ENCODE measurements at places on chromosomes 13 and 19.

DNA sequence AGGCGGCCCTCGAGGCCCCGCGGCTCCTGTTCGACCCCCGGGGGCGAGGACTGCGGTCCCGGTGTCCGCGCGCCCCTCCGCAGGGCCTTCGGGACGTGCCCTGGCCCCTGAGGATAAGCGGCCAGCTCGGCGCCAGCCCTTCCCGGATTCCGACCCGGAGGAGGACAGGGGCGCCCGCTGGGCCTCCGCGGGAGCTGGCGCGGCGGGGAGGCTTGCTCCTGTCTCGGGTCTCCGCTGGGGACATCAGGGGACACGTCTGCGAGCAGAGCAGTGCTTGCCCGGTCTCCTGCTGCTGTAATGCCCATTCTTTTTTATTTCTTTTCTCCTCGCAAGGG lies 829 bp downstream of the B3GLCT start:
- DNase-seq = no peak

GRCh38 chr19:45528744-45529419 lies 21.6 kb downstream of the VASP start:
- DNase-seq = no peak

DNA sequence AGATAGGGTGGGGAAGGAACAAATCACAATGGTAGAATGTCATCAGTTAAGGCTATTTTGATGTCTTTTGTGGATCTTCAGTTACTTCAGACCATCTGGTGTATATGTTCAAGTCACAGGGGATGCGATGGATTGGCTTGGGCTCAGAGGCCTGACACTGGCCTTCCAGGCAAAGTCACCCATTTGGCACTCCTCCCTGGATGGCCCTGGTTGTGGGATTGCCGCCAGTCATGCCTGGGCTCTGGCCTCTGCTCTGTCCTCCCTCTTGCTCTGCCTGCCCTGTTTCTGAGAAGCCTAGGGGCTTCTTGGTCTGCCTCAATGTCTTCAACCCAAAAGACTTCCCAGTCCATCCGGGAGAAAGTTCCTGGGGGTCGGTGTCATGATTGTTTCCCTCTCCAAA lies 50.2 kb downstream of the ZNF146 start:
- no peak for DNase-seq

- DNase-seq = no peak
Measured at GRCh38 chr13:61777899-61778298, 362.2 kb upstream of the PCDH20 start.

DNA sequence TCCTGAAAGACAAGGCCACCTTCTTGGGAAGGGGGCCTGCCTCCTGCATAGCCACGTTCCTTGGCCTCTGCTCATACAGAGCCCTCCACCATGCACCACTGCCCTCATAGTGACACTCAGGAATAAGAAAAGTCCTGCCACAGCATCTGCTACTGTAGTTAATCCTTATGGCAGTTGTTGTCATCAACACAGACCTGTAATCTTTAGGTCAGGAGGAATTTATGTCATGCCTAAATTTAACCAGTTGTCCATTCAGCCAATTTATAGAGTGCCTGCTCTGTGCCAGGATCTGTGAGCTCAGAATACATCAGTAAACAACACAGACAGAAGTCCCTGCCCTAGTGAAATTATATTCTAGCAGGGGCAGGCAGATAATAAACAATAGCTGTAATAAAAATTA lies 44.4 kb downstream of the FAM124A start:
- no peak for DNase-seq

GRCh38 chr13:20381401-20381800 lies 144.3 kb downstream of the CRYL1 start:
- no peak for DNase-seq

- DNase-seq = no peak
Measured at GRCh38 chr13:39547108-39547507, 55.9 kb downstream of the LHFPL6 start.

GRCh38 chr19:14023404-14024235 lies 4.3 kb upstream of the RLN3 start:
- no peak for DNase-seq

- no peak for DNase-seq
Measured at GRCh38 chr19:42269478-42270345, 660 bp downstream of the CIC start.

- DNase-seq = no peak
Measured at GRCh38 chr19:49716154-49716553, 25.2 kb downstream of the CPT1C start.

DNA sequence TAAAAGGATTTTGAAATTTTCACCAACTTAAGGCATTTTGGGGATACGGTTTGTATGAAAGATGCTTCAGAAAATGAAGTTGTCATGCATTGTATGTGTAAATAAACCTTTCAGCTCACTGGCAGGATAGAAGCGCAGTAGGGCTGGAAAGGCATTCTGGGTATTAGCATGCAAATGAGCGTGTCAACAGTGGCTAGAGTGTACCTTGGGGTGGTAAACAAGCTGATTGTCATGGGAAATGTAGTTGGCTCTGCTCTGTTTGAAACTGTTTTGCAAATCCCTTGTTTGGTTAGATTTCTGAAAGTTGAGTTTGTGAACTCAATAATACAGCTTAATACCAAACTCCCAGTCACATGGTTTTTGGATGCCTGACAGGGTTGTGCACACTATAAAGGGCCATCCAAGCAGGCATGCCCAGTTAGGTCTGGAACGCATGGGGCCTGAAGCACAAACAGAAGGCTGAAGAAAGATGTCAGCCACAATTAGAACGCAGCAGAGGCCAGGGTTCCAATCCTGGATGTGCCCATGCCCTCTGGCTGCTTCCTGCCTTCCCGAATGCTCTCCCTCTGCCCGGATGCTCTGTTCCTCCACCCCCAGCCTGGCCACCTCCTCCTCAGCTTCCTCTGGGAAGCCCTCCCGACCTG lies 14.6 kb downstream of the GSX1 start:
- DNase-seq = no peak

- no peak for DNase-seq
Measured at GRCh38 chr19:13095934-13096927, 6.4 kb downstream of the LYL1 start.

- DNase-seq = no peak
Measured at GRCh38 chr13:34369931-34370330, 552.0 kb downstream of the RFC3 start.

DNA sequence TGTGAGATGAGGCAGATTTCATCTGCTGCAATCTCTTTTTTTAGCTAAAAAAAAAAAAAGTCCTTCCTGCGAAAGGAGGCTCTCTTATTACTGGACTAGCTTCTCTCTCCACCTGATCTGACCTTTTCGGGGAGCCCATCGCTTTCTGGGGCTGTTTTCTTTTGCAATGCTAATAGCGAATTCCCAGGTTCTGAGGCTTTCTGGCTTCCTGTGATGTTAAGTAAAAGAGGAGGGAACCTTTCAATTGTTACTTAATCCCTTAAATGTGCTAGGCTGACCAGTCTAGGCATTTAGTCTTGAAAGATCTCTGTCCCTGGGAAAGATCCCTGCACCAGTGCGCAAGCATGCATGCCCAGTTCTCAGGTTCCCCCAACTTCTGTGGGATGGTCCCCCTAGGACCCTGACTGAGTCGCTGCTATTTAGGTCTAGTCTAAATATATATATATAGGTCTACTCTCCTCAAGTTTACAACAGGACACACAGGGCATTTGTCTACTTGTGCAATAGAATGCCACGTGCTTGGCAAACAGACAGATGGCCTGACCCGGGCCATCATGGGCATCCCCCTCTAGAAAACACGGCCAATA lies 224.7 kb downstream of the ZNF536 start:
- DNase-seq = no peak

GRCh38 chr13:106595625-106596024 lies 27.7 kb upstream of the ARGLU1 start:
- DNase-seq = no peak

- DNase-seq = no peak
Measured at GRCh38 chr19:32022731-32023563, 322.5 kb upstream of the ZNF507 start.

DNA sequence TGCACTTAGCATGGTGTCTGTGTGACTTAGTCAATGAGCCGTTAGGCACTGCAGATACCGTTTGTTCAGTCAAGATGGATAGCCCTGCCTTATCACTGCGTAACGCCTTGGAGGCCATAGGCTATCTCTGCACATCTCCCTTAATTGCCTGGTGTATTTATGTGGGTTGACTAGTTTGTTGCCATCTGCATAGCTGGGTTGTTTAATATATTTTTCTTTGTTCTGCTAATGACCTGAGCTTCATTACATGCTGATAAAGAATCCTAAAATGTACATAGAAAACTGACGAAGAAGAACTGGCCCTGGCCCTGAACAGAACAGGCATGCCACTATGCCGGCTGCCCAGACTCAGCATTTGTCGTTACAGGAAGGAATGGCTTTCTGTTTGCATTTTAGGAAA lies 297.8 kb downstream of the SHISA2 start:
- DNase-seq = no peak

DNA sequence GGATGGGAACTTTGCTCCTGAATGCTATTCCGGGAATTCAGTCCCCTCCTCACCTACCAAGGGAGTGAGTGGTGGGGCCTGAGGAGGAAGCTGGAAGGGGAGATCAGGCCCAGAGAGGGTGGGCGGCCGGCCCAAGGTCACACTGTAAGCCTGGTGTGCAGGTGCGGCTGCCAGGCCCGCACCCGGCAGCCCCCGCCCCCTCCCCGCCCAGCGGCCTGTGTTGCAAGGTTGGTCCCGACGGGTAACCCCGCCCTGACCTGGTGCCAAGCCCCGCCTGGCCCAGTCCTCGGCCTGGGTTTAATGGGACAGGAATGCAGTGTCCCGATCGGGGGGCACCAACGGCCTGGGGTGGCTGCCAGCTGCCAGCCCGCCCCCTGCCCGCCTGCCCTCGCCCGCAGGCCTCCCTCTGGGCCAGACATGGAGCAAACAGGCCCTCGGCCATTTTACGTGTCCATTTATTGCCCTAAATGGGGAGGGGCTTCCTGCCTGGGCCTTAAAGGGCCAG lies 5.5 kb downstream of the ZBTB7A start:
- no peak for DNase-seq

GRCh38 chr13:100356426-100356825 lies 232.2 kb downstream of the GGACT start:
- no peak for DNase-seq

GRCh38 chr13:26855921-26856320 lies 95.3 kb upstream of the GPR12 start:
- no peak for DNase-seq

- DNase-seq = no peak
Measured at GRCh38 chr13:90757127-90757680, 590.3 kb upstream of the MIR17HG start.

DNA sequence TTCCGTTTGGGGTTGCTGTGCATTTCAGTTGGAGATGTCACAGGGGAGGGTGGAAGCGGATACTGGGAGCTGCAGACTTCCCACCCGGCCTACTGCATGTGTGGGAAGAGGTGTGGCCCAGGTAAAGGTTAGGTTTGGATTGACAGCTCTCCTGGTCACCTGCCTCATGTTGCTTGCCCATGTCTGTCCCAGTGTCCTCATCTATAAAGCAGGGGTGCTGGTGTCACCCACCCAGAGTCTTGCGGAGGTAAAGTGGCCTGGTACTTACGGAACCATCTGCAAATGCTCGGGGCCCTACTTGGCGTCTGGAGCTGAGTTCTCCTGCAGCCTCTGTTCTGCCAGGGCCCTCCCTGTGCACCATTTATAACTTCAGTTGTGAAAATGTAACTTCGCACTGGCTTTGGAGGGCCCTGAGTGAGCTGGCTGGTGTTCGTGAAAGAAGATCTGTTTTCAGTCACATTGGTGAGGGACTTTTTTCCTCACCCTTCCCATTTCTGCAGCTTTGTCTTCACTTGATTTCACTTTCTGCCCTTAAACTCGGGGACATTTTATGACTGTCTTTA lies 65.1 kb upstream of the TEX29 start:
- DNase-seq = no peak

DNA sequence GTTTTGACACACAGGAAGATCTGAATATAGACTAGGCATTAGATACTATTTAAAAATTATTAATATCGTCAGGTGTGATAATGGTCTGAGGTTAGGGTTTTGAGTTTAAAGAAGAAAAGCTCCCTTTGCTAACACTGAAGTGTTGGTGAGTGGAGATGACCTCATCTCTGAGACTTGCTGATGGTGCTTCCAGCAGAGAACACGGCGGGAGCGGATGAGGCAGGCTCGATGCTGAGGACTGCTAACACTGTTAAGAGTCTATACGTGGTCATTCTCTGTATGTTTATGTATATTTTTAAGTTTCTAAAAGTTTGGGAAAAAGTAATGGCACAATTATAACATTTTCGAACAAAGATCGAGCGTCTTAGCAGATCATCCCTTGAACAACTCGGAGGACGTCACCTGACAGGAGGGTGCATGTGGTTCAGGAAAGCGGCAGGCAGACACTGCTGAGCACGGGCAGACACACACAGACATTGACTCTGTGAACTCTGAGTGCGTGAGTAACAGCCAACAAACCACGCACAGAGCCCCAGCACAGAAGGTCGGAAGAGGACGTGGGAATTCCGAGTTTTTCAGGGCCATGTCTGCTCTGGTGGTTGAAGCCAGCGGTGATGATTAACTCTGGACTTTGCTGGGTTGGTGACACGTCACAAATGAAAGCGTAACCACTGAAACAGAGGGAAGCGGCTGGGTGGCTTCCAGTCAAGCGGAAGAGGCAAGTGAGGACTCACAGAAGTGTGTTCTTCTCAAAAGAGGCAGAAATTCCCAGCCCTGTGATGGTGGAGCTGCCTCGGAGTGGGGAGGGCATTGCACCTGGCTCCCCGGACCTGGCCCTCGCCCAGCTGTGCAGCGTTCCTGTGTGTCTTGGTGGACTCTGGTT lies 91.9 kb upstream of the TEX29 start:
- no peak for DNase-seq

GRCh38 chr13:79724348-79725103 lies 243.6 kb downstream of the NDFIP2 start:
- DNase-seq = no peak

DNA sequence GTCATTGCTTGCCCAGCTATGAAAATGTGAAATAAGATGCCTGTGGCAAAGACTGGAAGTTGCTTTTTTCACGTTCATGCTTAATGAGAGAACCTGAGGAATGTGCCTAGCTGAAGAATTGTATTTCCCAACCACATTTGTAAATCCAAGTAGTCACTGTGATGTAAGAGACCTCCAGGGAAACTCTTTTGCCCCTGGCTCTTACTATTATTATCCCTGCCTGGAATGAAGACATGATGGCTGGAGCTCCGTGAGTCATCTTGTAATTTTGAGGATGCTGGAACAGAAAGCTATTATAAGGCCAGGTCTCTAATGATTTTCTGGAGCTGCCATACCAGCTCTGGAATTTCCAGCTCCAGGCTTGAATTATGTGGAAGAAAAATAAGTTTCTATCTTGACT lies 894.3 kb downstream of the DIAPH3 start:
- DNase-seq = no peak

- DNase-seq = no peak
Measured at GRCh38 chr13:51770681-51771417, 33.1 kb downstream of the DHRS12 start.

- DNase-seq = no peak
Measured at GRCh38 chr13:107441279-107441678, 774.1 kb downstream of the LIG4 start.

- DNase-seq = no peak
Measured at GRCh38 chr19:14432791-14433553, at the start of gene PKN1. Gene PKN1, plus strand, starts transcription at chr19:14433306. Its CDS starts 216 bp downstream, at chr19:14433522.

Data from amniotic stem cell (primary cell).